Activated CD4-positive, alpha-beta memory T cell treated with anti-CD3 and anti-CD28 coated beads for 36 hours (primary cell): ENCODE measurements at places on chromosomes 3 and 15. TPM values are rescaled to one million over a fixed set of nuclear protein-coding genes. Genes with fewer than 3 reads are reported as not detected.

LYSMD2 gene
- total RNA-seq, result 18.6 TPM

- no peak for DNase-seq
These were observed 34.2 kb upstream of the TSEN2 start for GRCh38 chr3:12449889-12450682.

- peak; percentile 14 for DNase-seq
These were observed 109.8 kb upstream of the SLC6A11 start for GRCh38 chr3:10706156-10706739.

GRCh38 chr3:197674741-197675562 lies 61.8 kb downstream of the RUBCN start:
- no peak for DNase-seq

THAP10 gene
- total RNA-seq, result 0.51 TPM
